ENCODE measurements at places on chromosomes 12 and 14. TPM values are rescaled to one million over a fixed set of nuclear protein-coding genes. Genes with fewer than 3 reads are reported as not detected.

DNA sequence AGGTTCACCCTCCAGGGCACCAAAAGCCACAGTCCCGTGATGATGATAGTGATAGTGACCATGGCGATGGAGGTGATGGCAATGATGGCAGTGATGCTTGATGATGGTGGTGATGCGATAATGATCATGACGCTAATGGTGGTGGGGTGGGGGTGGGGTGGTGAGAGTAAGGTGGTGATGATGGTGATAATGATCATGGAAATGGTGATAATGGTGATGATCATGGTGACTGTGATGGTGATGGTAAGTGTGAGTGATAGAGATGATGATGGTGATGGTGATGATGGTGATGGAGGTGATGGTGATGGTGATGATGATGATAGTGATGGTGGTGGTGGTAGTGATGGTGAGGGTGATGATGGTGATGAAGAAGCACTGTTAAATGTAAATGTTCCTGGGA, 96.9 kb downstream of the SYNE3 start:
- H3K36me3 ChIP-seq = no peaks in the 10 kb centered on the region
- H3K27ac ChIP-seq = no peak overlapping the region
- H3K4me3 ChIP-seq = no peak overlapping the region
- DNase-seq = no peak
- H3K4me1 ChIP-seq = no peaks in the 10 kb centered on the region

- peak; percentile 58 for DNase-seq
- no peaks in the 10 kb centered on the region for H3K4me1 ChIP-seq
- H3K4me3 ChIP-seq = peak overlapping the region; percentile 58
- H3K27ac ChIP-seq = peak overlapping the region; percentile 64
- no peaks in the 10 kb centered on the region for H3K27me3 ChIP-seq
These were observed 754 bp downstream of the ACSS3 start for GRCh38 chr12:81078469-81079196.

DNA sequence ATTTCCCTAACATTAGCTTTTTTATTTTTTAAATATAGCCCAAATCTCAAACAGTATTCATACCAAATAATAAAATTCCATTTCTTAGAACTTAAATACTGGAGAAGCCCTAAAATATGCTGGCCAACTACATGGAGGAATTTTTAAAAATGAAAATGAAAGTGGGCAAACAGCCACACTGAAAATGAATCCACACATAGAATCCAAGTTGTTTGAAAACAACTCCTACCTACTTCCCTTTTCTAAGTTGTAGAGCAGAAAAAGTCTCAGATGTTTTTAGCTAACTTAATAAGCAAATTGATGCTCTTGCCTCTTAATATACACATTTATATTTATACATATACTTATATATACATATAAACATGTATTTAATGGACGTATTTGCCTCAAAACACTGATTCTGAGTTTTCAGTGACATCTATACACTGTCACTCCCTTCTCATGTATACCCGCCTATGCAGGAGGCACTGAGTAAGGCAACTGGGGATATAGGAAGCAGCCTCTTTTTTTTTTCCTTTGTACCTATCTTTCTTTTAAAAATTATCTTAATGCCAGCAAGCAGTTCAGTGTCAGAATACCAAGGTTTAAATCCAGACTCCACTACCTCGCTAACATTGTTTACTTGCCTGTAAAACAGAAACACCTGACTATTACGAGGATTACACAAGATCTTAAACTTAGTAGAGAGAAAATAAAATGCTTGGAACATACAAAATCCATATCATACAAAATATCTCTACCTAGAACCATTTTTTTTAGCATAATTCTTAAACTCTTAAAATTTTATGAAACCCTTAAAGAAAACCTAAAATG, 13.3 kb downstream of the DICER1 start:
- DNase-seq = no peak
- H3K27me3 ChIP-seq = no peaks in the 10 kb centered on the region
- H3K4me1 ChIP-seq = peaks cover 17% of the 10 kb centered on the region
- no peaks in the 10 kb centered on the region for H3K36me3 ChIP-seq
- peak overlapping the region; percentile 29 for H3K27ac ChIP-seq

The BDKRB2 gene
- 16.3 TPM for total RNA-seq

GRCh38 chr14:92259613-92260357, 63.2 kb upstream of the SLC24A4 start:
- H3K27ac ChIP-seq = no peak overlapping the region
- H3K4me1 ChIP-seq = no peaks in the 10 kb centered on the region
- no peak for DNase-seq
- no peaks in the 10 kb centered on the region for H3K27me3 ChIP-seq
- no peaks in the 10 kb centered on the region for H3K36me3 ChIP-seq

- no peak overlapping the region for H3K27ac ChIP-seq
- DNase-seq = no peak
- no peak overlapping the region for H3K4me3 ChIP-seq
- H3K27me3 ChIP-seq = no peaks in the 10 kb centered on the region
- no peaks in the 10 kb centered on the region for H3K36me3 ChIP-seq
- peaks cover 8% of the 10 kb centered on the region for H3K4me1 ChIP-seq
These were observed 5.0 kb downstream of the CMTM5 start for GRCh38 chr14:23381871-23382270.

The DTX1 gene
- total RNA-seq = 7.4 TPM

- H3K4me3 ChIP-seq = no peak overlapping the region
- no peak for DNase-seq
- H3K36me3 ChIP-seq = no peaks in the 10 kb centered on the region
These were observed 27.4 kb upstream of the FLVCR2 start for GRCh38 chr14:75551021-75551420.

GRCh38 chr12:14774906-14775635, 28.2 kb downstream of the WBP11 start:
- no peaks in the 10 kb centered on the region for H3K36me3 ChIP-seq
- peak; percentile 32 for DNase-seq
- H3K27me3 ChIP-seq = no peaks in the 10 kb centered on the region
- H3K4me3 ChIP-seq = peak overlapping the region; percentile 65

- no peak for DNase-seq
- H3K4me1 ChIP-seq = no peaks in the 10 kb centered on the region
- H3K36me3 ChIP-seq = no peaks in the 10 kb centered on the region
- no peak overlapping the region for H3K4me3 ChIP-seq
- no peak overlapping the region for H3K27ac ChIP-seq
These were observed 14.1 kb downstream of the C1R start for GRCh38 chr12:7078163-7078562.

DNA sequence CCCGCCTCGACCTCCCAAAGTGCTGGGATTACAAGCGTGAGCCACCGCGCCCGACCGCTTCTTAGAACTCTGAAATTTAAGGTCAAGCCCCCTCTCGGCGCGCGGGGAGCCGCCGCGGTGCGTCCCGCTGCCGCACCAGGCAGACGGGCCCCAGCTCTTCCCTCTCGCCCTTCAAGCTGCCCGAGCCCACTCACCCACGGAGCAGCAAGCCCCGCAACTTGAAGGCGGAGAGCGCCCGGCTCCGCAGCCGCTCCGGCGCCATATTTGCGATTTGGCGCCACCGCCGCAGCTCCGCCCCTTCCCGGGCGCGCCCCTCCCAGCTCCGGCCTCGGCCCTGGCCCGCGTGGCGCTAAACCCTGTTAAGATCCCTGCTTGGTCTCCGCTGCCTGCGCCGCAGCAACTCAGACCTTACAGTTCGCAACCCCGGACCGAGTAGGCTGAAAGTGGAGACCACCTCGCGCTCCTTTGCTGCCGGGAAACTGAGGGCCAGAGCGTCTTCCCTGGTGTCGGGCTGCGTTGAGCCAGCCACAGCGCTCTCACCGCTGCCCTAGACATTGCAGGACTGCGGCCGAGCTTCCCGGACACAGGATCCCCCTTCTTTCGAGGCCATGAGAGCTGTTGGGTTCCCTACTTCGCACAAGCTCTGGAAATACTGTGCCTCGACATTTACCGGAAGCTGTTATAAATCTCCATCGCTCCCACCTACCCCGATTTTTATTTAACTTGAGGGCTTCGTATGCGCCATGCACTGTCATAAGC, at the start of gene POLE2:
Gene POLE2, minus strand, starts transcription at position 273 of the 759 bp plus-strand sequence. Its CDS starts 11 bp downstream, at position 262.
- peak; percentile 88 for DNase-seq
- no peaks in the 10 kb centered on the region for H3K36me3 ChIP-seq
- no peaks in the 10 kb centered on the region for H3K4me1 ChIP-seq

The ACOT6 gene
- not detected for total RNA-seq

- H3K27ac ChIP-seq = no peak overlapping the region
- H3K4me1 ChIP-seq = no peaks in the 10 kb centered on the region
- H3K4me3 ChIP-seq = no peak overlapping the region
- H3K36me3 ChIP-seq = no peaks in the 10 kb centered on the region
- no peak for DNase-seq
- H3K27me3 ChIP-seq = no peaks in the 10 kb centered on the region
These were observed 4.4 kb downstream of the TXNRD1 start for GRCh38 chr12:104219908-104220404.

DNA sequence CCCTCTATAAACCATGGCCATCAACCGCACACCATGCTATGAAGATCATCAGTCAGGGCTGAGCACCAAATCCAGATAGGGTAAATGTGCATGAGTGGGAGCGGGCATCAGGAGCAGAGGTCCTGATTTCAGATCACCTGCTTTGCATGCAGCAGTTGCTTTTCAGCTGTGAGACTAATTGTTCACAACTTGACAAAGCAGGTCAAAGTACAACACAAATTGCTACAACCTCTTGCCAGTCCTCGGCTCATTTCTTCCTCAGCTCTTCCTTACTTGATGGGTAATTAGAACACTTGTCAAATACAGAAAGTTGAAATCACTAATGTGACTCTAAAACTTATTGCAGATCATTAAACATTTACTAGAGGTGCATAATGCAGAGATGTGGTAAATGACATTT, 171.6 kb downstream of the PPM1H start:
- H3K36me3 ChIP-seq = no peaks in the 10 kb centered on the region
- H3K4me1 ChIP-seq = no peaks in the 10 kb centered on the region
- no peak overlapping the region for H3K4me3 ChIP-seq
- no peaks in the 10 kb centered on the region for H3K27me3 ChIP-seq
- H3K27ac ChIP-seq = no peak overlapping the region
- no peak for DNase-seq

- no peak overlapping the region for H3K27ac ChIP-seq
- no peak for DNase-seq
- H3K4me1 ChIP-seq = peaks cover 8% of the 10 kb centered on the region
- H3K36me3 ChIP-seq = no peaks in the 10 kb centered on the region
- no peaks in the 10 kb centered on the region for H3K27me3 ChIP-seq
- H3K4me3 ChIP-seq = no peak overlapping the region
These were observed 177.6 kb downstream of the CAND1 start for GRCh38 chr12:67446716-67447115.

GRCh38 chr14:71713016-71713415, 219.2 kb upstream of the RGS6 start:
- no peaks in the 10 kb centered on the region for H3K27me3 ChIP-seq
- no peaks in the 10 kb centered on the region for H3K4me1 ChIP-seq
- H3K36me3 ChIP-seq = no peaks in the 10 kb centered on the region
- H3K27ac ChIP-seq = no peak overlapping the region
